ENCODE measurements at places on chromosomes 6 and 20. TPM values are rescaled to one million over a fixed set of nuclear protein-coding genes. Genes with fewer than 3 reads are reported as not detected.

Gene DDX27
- 38.3 TPM for total RNA-seq

Gene TTLL9
- total RNA-seq: 0.41 TPM

Gene CYP24A1
- total RNA-seq: 0.73 TPM

Gene SLC2A4RG
- 65.6 TPM for total RNA-seq

Gene PACSIN1
- total RNA-seq: 0.46 TPM

Gene YWHAB
- total RNA-seq: 228 TPM

Gene DLK2
- total RNA-seq: 0.68 TPM

Gene JPH2
- total RNA-seq: 18.1 TPM

Gene SLC52A3
- total RNA-seq: 0.09 TPM

Gene SEMG1
- not detected for total RNA-seq

Gene RAET1L
- total RNA-seq: not detected

Gene SNPH
- total RNA-seq: 7.9 TPM

Gene SYNDIG1
- total RNA-seq: 8.7 TPM

Gene EBF4
- total RNA-seq: 4.1 TPM
